B cell (primary cell): ENCODE measurements at places on chromosomes 7 and 10. TPM values are rescaled to one million over a fixed set of nuclear protein-coding genes. Genes with fewer than 3 reads are reported as not detected.

Gene PHKG1
- polyA plus RNA-seq = 1.9 and 2.1 TPM in 2 replicates

DNA sequence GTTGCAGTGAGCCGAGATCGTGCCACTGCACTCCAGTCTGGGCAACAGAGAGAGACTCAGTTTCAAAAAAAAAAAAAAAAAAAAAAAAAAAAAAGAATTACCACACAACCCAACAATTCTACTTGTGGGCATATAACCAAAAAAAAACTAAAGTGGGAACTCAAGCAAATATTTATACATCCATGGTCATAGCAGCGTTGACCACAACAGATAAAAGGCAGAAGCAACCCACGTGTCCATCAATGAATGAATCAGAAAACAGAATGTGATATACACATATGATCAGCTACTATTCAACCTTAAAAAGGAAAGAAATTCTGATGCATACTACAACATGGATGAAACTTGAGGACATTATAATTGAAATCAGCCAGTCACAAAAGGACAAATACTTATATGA is 179.3 kb upstream of the NEBL start:
- DNase-seq = no peak
- H3K27me3 ChIP-seq = no peaks in the 10 kb centered on the region
- H3K36me3 ChIP-seq = no peaks in the 10 kb centered on the region
- no peaks in the 10 kb centered on the region for H3K4me1 ChIP-seq
- no peak overlapping the region for H3K27ac ChIP-seq

GRCh38 chr7:107372298-107372697 is 97.6 kb upstream of the GPR22 start:
- H3K4me3 ChIP-seq = no peak overlapping the region
- no peak overlapping the region for H3K27ac ChIP-seq
- no peak for DNase-seq
- peaks cover 5% of the 10 kb centered on the region for H3K36me3 ChIP-seq
- H3K27me3 ChIP-seq = no peaks in the 10 kb centered on the region

Gene PNLIPRP3
- not detected in 2 replicates for polyA plus RNA-seq

GRCh38 chr7:30998180-30998579 is 34.4 kb downstream of the GHRHR start:
- no peak overlapping the region for H3K4me3 ChIP-seq
- H3K27ac ChIP-seq = no peak overlapping the region
- DNase-seq = no peak
- no peaks in the 10 kb centered on the region for H3K4me1 ChIP-seq

GRCh38 chr10:57145548-57145947 is 784.5 kb upstream of the ZWINT start:
- H3K36me3 ChIP-seq = no peaks in the 10 kb centered on the region
- no peak overlapping the region for H3K27ac ChIP-seq
- H3K4me1 ChIP-seq = no peaks in the 10 kb centered on the region
- no peak for DNase-seq

DNA sequence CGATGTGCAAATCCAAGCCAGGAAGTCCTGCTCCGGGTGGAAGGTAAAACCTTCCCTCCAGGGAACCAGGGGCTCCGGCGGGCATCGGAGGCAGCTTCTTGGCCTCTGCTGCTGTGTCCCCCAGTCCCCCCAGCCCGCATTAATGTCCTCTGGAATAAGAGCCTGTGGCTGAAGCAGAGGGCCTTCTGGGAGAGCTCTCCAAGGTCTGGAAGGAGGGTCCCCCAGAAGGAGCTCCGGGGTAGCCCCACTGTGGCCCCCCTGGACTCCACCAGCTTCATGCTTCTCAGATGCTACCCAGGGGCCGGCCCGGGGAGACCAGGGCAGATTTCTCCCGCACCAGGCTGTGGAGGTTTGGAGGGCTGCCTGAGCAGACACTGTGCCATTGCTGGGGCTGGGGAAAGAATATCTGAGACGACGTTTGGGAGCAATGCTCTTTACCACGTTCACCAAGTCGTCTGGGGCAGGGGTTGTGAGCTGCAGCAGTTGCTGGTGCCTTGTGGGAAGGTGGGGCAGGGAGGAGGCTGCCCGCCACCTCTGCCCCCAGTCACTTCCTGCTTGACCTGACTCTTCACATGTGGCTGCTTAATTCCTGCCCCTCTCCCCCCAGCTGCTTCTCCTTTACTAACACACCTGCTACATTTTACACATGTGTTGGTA is 8.3 kb downstream of the ZNF853 start:
- H3K27me3 ChIP-seq = no peaks in the 10 kb centered on the region
- peak; percentile 59 for DNase-seq
- H3K4me3 ChIP-seq = no peak overlapping the region
- no peaks in the 10 kb centered on the region for H3K36me3 ChIP-seq
- H3K4me1 ChIP-seq = peaks cover 23% of the 10 kb centered on the region
- H3K27ac ChIP-seq = peak overlapping the region; percentile 51

Gene FXYD4
- not detected in 2 replicates for polyA plus RNA-seq

DNA sequence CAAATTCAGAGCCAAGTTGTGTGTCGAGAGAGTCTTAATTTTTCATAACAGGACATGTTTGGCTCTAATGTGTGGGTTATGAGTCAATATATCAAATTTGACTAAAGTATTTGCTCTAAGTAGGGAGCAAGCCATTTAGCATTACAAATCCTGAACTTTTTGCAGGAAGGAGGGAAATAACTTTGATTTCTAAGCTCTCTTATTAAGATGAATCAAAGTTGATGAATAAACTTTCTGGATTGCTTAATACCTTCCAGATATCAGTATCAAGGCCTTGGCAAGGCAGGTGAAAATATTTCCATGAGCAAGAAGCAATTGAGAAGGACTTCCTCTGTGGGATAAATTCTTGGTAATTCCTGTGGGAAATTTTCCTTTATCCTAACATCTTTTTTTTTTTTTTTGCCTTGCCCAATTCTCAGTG is 258.8 kb downstream of the AHR start:
- H3K27ac ChIP-seq = no peak overlapping the region
- H3K36me3 ChIP-seq = no peaks in the 10 kb centered on the region
- H3K4me1 ChIP-seq = no peaks in the 10 kb centered on the region
- H3K4me3 ChIP-seq = no peak overlapping the region
- DNase-seq = no peak

DNA sequence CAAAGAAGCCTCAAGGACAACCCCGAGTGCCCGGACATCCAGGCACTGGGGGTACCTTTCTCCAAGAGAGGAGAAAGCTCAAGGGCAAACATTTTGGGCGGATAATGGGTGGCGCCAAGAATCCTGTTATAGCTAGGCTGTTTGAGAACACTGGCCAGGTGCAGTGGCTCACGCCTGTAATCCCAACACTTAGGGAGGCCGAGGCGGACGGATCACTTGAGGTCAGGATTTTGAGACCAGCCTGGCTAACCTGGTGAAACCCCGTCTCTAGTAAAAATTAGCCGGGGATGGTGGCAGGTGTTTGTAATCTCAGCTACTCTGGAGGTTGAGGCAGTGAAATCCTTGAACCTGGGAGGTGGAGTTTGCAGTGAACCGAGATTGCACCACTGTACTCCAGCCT is 25.2 kb upstream of the UNC5B start:
- H3K4me1 ChIP-seq = no peaks in the 10 kb centered on the region
- no peak overlapping the region for H3K27ac ChIP-seq
- no peak overlapping the region for H3K4me3 ChIP-seq
- H3K36me3 ChIP-seq = no peaks in the 10 kb centered on the region
